ENCODE measurements at places on chromosomes 2 and 18.

- DNase-seq: peak; percentile 50
Observed at GRCh38 chr2:172597176-172597842, 41.4 kb downstream of the PDK1 start.

- DNase-seq: no peak
Observed at GRCh38 chr2:116975608-116976007, 838.9 kb upstream of the DDX18 start.

- DNase-seq: peak; percentile 4
Observed at GRCh38 chr2:88690591-88691338, 708 bp upstream of the RPIA start.

- no peak for DNase-seq
Observed at GRCh38 chr2:143833015-143833660, 686.8 kb downstream of the ZEB2 start.

- no peak for DNase-seq
Observed at GRCh38 chr18:79515944-79516351, 120.2 kb downstream of the NFATC1 start.

GRCh38 chr2:84906108-84906899, 848 bp downstream of the TMSB10 start:
- DNase-seq: no peak

DNA sequence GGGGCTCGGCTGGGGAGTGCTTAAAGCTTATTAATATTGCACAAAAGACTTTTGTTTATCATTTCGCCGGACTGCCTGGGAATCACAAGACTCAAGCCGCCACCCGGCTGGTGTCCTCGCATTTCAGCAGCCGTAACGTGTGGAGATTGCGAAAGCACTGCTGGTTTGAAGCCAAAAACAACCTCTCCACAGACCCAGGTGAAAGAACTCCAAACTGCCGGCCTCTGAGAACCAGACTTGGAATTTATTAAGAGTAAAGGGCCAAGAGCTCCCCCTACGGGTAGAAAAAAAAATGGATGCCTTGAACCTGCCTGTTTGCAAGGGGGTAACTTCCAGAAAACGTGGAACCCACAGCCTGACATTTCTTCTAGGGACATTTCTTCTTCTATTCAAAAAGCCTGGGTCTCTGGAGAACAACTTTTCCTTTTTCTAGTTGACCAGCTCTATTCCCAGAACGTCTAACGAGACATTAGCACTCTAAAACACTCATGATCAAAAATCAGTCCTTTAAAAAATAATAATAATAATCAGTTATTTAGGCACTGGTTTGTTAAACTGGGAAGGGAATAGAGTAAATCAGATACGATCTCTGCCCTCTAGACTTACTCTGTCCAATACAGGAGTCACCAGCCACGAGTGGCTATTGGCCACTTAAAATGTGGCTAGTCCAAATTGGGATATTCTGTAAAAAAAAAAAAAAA, 216.3 kb downstream of the C1D start:
- DNase-seq: peak; percentile 96

- no peak for DNase-seq
Observed at GRCh38 chr2:204370172-204370718, 175.0 kb upstream of the PARD3B start.

GRCh38 chr2:217066510-217067270, 206.8 kb upstream of the TNP1 start:
- no peak for DNase-seq

GRCh38 chr2:149513461-149513860, 74.1 kb downstream of the MMADHC start:
- no peak for DNase-seq

DNA sequence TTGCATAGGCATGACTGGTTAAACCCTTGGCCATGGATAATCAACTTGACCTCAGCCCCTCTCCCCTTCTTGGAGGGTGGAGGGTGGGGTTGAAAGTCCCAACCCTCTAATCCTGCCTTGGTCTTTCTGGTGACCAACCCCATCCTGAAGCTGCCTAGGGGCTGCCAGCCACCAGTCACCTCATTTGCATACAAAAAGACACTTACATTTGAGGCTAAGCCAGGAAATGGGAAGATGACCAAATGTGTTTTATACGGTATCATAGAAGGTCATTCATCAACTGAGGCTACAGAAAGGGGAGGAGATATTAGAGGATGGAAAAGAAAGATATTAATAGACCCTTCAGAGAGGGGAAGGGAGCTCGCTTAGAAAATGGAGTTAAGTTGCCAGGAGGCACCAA, 96.8 kb downstream of the NCK2 start:
- no peak for DNase-seq

DNA sequence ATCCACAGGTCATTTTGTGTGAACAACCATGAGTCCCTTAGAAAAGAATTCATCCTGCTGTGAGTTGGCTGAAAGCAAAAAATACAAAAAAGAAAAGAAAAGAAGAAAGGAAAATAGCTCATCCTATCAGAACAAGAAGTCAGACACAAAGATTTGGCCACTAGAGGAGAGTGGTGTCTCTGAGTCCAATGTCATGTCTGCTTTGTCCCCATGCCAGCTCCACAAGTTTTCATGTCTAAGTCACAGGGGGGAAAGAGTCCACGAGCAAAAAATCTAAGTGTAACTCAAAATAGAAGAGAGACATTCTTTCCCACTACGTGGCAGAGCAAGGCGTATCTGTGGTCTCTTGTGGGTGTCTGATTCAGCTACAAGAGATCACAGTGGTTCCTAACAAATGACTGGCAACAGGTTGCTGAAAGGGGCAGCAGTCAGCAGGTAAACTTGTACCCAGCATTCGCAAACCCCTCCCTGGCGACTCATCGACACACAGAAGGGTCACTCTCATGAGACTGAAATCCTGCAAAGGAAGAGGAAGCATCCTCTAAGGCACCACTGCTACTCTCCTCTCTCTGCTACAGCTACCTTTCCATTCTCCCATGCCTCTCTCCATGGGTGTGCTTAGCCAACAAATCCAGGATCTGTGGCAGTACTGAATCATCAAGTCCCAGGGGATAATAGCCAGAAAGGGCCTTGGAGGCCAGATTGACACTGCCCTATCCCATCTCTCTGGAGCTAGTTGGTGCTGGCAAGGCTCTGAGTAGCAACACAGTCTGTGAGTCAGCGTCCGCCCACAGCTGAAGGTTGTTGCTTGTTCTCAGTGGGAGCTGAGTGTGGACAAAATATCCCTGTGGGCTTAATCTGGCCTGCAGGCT, 123.0 kb upstream of the SLC39A10 start:
- peak; percentile 88 for DNase-seq

GRCh38 chr2:37190290-37190689, 1.8 kb upstream of the SULT6B1 start:
- DNase-seq: no peak

GRCh38 chr2:234033174-234033573, 17.3 kb upstream of the SPP2 start:
- DNase-seq: peak; percentile 10

DNA sequence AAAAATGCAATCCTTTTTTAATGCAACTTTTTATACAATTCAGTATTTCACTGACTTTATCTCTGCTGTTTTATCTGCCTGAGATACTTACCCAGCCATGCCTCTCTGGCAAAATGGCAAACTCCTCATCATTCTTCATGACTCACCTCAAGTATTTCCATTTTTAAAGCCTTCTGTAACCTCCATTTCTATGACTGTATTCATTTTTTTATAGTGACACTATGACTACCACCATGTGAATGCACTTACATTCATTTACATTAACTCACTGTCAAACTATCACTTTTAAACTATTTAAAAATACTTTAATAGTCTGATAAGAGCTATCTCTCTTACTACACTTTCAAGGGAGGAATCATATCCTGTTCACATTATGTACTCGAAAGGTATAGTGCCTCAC, 99.4 kb upstream of the SCN7A start:
- peak; percentile 89 for DNase-seq

DNA sequence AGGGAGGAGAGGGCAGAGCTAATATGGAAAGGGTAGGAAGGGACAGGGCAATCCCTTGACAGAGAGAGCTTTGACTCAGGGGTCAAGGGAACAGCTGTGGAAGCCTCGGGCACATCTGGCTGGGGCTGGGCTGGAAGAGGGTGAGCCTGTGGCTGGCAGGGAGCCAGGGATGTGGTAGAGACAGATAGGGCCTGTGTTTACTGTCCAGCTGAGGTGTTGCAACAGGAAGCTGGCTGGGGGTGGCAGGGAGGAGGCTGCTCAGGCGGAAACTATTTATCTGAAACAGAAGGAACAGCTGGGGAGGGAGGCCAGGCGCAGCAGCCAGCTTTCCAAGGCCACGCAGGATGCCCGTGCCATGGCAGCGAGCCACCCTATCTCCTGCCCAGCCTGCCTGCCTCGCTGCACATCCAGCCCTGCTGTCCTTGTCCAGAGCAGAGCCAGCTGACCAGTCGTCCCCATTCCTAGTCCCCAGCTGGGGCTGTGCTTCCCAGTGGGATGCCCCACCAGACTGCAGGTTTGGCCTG, 264.7 kb downstream of the CYP26B1 start:
- DNase-seq: peak; percentile 94

DNA sequence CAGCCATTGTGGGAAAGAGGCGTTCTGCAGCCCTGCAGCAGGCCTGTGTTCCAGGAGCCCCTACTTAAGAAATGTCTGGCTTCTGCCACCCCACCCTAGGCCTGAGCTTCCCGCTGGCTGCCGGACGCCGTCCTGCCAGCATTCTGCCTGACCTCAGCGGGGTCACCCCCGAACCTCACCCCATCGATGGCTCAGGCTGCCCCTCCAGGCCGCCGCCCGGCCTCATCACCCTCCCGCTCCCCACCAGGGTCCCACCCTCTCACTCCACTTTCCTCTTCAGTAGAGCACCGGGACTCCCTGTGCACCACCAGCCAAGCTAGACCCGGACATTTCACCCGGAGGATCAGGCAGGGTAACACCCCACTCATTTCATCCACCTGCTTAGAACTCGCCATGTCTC, 73.6 kb upstream of the SALL3 start:
- no peak for DNase-seq

GRCh38 chr2:166344286-166345113, 31.2 kb downstream of the SCN9A start:
- peak; percentile 89 for DNase-seq

DNA sequence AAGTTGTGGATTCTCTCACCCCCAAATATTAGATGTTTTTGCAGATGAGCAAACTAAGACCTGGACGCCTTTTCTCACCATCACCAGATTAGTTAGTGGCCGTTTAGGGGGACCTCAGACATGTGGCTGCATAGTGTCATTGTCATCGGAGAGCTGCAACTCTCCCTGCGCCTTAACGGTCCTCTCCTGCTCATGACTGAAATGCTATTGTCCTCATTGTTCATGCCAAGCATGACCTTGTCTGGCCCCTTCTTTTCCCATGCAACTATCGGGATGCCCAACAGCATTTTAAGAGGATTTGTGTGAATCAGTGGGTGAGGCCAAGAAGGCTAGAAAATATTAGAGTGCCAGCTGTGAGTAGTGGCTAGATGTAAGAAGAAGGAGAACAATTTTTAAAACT, 174.2 kb downstream of the SOCS6 start:
- DNase-seq: no peak

- DNase-seq: peak; percentile 33
Observed at GRCh38 chr2:98935777-98936352, at the start of gene CRACDL. Gene CRACDL, minus strand, starts transcription at chr2:98936225. Its CDS starts 89,425 bp downstream, at chr2:98846800.

DNA sequence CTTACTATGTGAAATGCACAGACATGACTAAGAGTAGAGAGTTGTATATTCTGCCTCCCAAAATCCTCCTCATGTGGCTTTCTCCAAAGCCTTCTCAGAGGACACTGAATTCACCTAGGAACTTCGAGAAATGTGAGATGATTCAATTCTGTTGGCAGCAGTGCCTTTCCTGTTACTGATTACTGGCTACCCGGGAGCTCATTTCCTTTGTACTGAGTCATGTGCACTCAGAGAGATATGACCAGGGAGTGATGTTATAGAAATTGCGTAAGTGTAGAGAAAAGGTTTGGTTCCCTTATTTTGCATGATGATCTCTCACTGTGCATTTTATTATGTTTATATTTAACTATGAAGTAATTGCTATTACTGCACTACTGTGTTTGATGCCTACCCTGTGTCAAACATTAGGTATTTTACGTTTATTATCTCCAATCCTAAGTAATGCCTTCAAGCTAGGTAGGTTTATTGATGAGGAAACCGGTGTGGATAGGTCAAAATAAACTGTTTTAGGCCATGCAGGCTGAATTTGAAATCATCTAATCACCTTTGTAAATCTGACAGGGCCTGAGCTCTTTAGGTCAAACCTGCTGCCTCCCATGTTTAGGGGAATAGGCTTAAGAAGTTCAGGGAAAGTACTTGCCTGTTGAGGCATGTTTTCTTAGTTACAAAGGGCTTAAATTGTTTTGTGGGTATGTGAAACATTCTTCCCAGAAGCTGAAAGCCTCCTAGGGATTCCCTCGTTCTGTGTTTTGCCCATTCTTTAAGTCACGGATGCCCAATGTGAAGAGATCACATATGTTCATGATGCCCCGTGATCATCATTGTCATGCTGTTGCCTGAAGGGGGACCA, 86.8 kb downstream of the FMNL2 start:
- DNase-seq: peak; percentile 99

DNA sequence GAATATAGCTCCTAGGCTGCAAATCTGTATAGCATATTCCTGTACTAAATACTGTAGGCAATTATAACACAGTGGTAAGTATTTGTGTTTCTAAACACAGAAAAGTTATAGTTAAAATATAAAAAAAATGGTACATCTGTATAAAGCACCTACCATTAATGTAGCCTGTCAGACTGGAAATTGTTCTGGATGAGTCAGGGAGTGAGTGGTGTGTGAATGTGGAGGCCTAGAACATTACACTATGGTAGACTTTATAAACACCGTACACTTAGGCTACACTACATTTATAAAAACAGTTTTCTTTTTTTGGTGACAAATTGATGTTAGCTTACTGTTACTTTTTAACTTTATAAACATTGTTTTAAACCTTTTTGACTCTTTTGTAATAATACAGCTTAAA, 226.3 kb downstream of the CCDC85A start:
- DNase-seq: peak; percentile 42

DNA sequence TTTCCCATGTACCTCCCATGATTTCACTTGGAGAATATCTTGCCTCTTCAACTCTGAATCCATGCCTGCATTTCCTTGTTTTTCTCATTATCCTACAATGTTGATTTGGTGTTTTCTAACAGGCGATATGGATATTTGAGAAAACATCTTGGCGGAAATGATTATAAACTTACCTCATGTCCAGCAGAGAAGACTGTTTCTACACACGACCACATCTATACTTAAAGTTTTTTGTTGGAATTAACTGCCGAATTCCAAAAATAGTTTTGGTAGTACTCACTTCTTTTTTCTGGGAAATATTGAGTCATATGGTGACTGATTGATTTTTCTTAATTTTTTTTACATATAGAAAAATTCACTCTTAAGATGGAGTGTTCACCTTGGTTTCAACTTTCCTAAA, 41.4 kb upstream of the TMEFF2 start:
- peak; percentile 84 for DNase-seq

DNA sequence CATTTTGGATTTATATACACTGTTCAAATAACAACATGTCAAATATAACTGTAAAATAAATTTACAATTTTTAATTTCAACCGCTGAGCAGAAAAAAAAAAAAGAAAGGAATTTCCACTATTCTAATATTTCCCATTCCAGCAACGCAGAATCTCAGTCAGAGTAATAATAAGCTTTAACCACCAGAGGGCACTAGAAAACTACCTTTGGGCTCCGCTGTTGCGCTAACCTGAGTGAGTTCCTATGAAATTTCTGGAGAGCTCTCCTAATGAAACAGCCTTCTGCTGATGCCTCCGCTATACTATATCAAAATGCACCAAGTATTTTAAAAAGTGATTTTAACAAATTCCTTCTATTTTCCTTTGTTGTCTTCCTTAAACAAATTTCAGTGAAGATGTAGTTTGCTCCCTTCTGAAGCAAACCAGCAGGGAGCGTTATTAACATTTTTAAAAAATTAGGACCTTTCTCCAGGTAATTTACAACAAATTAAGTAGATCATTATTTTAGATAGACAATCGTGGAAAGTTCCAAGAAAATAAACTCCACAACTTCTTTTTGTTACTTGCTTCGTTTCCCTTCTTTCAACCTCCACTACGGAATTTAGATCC, 23.0 kb downstream of the ERMN start:
- DNase-seq: peak; percentile 45

Measured in iris pigment epithelial cell (primary cell).